ENCODE measurements at places on chromosomes 7 and 10. TPM values are rescaled to one million over a fixed set of nuclear protein-coding genes. Genes with fewer than 3 reads are reported as not detected.

DNA sequence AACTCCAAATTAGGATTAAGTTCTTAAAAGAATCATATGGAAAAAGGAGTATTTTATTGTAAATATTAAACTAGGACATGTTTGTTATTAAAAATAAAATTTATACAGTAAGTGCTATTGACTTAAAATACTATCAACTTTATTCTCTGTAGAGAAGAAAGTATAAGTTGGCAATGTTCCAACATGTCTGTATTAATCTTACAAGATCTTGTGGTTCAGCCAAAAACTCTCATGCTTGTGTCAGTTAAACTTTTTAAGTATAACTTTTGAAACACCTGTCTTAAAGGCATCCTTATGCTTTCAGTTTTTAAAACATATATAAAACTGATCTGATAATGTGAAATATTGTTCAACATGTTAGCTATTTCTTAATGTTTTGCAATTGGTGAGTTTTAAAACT, 160.7 kb downstream of the ZEB1 start:
- no peak for DNase-seq

DNA sequence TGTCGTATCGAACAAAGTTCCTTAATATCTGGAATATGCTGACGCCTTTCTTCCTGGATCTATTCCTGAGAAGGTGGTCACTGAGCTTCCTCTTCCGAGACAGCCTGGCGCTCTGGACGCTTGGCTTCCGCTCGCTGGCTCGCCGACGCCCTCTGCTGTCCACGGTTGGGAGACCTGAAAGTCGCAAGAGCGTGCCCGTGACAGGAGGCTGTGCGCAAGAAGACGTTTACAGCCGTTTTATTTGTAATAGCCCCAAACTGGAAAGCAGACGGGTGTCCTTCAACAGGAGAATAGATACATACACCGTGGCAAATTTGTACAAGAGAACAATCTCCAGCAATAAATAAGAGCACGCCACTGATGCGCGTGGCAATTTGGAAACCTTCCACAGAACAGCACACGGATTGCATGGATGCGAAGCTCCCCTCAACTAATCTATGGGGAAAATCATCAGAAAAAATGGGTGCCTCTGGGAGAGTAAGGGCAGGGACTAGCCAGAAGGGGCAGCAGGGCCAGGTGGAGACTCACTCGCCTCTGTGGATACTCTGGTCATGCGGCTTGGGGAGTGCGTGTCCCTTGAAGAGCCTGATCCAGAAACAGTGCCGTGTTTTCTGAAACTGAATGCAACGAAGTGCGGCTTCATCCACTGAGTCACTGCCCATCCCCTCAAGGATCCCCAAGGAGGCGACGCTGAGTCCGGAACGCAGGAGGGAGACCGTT, 41.5 kb upstream of the BNIP3 start:
- DNase-seq, result peak; percentile 74

The HMX3 gene
- total RNA-seq, result 3.9 TPM

DNA sequence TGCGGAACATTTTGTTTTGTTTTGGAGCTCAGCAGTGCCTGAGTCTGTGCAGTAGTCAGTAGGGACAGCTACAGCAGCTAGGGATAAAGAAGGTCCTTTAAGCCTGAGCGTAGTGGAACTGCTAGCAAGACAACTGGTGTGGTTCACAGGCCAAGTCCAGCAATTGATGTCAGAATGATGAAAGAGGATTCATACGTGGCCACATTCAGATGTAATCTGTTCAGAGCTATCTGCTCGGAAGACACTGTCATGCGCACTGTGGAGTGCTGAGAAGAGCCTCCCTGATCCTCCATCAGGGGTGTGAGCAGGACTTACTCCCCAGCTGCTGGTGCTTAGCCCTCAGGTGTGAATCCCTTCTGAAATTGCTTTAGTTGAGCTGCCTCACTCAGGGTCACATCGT, 79.6 kb upstream of the ANKRD1 start:
- no peak for DNase-seq

The SPDYE2B gene
- total RNA-seq, result not detected

The BTBD16 gene
- total RNA-seq, result 0.45 TPM

The DOCK1 gene
- total RNA-seq, result 30.1 TPM
